CD4-positive, alpha-beta T cell treated with Interleukin-4 for 1 hour (primary cell): ENCODE measurements at places on chromosomes 12 and 14.

GRCh38 chr12:108432423-108433121 lies 82.5 kb upstream of the FICD start:
- no peak for DNase-seq

DNA sequence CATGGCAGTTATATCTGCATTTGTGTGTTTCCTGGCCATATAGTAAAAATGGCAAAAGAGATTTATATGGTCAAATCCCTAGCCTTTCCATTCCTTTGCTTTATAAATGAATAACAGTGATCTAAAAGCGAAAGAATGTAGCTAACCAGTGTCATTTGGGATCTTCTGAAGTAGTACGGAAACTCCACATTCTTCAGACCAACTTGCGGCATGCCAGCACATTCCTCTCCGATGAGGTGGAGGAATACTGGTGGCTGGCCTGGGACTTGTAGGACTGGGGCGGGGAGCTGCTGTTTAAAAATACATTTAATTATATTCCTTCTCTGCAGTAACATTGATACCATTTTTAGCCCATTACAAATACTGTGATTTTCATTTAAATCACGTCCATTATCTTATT lies 85.3 kb downstream of the SAMD4A start:
- no peak for DNase-seq

GRCh38 chr12:98606359-98606988 lies 13.0 kb downstream of the SLC25A3 start:
- no peak for DNase-seq

- no peak for DNase-seq
Observed at GRCh38 chr14:37579274-37579673, 15.8 kb downstream of the FOXA1 start.

DNA sequence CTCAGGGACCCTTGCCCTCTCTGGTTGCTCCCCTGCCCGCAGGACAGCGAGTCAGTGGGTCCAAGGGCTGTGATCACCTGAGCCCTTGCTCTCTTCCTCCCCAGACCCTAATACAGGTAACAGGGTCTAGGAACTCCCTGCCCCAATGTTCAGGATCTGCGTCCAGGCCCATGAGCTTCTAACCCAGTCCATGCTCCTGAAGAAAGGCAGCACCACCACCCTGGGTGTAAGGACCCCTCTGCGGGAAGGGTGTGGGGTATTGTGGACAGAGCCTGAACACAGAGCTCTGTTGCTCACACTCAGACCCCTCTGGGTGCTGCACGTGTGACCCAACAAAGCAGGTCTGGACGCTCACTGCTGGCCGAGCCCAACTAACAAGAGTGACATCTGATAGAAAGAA lies 18.3 kb downstream of the GLRX5 start:
- no peak for DNase-seq

- DNase-seq: no peak
Observed at GRCh38 chr12:480831-481816, 21.4 kb downstream of the B4GALNT3 start.

DNA sequence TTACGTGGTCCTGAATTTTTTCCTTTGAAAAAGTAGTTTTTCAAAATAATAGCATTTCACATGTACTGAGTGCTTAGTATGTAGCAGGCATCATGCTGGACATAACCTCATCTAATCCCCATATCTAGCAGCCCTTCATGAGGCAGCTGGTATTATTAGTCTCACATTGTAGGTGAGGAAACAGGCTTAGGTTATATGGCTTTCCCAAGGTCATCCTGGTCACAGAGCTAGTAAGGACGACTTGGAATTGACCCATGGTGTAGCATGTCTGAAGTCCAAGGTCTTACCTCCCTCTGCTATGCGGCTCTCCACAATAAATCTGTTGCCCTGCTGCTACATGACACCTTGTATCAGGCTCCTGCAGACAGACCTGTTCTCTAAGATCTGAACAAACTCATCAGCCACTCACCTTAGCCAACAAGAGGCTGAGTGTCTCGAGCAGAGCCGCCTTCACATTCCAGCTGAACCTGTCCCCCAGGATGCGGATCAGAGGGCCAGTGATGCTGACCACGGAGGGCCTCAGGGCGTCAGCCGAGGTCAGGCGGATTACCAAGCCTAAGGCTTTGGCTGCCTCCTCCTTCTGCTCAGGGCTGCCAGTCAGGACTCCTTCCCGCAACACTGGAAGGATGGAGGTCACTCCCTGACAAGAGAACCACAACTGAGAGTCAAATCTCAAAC lies 19.7 kb upstream of the RAB35 start:
- no peak for DNase-seq

GRCh38 chr14:97177016-97177415 lies 379.8 kb downstream of the VRK1 start:
- peak; percentile 66 for DNase-seq

GRCh38 chr14:96309133-96309895 lies 53.3 kb downstream of the BDKRB1 start:
- DNase-seq: no peak

DNA sequence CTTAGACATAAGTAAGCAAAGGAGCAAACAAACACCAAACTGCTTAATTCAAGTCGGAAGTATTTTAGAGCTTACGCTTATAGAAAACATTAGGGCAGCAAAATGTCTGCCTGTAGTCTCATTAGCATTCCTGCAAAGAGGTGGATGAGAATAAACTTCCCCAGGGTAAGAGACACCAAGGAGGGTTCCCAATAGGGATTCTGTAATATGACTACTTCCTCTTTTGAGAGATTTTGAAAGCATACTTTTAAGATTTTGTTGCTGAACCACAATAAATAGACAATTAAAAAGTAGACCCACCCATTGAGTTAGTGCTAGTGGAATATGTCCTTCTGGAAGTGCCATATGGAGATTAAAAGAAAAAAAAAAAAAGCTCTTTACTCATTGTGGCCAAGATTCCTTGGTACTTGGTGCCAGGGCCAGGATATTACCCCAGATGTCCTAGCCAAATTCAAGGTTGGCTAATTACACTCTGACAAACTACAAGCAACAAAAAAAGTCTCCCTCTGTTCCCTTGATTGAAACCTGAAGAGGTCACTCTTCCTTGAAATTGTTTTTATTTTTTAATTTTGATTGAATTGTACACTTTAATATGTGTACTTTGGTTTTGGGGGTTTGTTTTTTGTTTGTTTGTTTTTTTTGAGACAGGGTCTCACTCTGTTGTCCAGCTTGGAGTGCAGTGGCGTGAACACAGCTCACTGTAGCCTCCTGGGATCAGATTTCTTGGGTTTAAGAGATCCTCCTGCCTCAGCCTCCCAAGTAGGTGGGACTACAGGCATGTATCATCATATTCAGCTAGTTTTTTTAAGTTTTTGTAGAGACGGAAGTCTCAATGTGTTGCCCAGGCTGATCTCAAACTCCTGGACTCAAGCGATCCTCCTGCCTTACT lies 8.7 kb downstream of the CLIP1 start:
- DNase-seq: no peak

DNA sequence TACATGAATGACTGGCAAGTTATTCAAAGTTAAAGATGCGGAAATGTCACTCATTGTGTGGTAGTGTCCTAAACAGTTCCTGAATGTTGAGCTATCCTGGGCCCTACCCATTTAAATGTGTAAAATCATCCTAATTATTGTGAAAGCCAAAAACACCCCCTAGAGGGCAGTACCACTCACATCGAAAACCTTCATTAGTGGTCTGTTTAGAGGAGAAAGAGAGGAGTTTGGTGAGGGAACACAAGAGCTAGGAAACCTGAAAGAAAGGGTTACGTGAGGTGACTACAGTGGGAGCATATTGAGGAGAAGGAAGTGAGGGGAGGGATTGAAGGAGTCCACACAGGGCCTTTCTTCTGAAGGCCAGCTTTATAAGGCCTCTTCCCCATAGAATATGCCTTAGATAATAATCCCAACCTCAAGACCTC lies 2.5 kb upstream of the TEP1 start:
- DNase-seq: peak; percentile 71

DNA sequence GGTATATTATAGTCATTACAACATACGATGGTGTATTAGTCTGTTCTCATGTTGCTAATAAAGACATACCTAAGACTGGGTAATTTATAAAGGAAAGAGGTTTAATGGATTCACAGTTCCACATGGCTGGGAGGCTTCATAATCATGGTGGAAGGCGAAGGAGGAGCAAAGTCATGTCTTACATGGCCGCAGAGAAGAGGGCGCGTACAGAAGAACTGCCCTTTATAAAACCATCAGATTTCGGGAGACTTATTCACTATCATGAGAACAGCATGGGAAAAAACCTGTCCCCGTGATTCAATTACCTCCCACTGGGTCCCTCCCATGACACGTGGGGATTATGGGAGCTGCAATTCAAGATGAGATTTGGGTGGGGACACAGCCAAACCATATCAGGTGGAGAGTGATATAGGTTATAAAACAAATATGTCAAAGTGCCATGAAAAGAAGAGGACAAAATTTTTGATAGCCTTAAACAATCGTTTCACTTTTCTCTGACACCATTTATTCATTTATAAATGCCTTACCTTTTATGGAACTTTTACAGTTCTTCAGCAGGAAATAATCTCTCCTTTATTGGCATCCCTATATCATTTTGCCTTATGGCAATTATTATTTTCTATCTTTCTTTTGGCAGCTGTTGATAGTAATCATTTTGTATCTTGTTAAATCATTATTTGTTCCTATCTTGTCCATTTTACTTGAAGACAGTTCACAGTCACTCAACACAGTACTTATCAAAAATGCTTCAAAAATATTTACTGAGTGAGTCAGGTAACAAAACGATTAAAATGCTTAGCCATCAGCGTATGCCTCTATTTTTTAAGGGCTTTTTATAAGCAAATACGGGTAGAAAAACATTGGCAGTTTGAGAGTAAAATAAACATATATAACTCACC lies 196.0 kb downstream of the RAD51B start:
- no peak for DNase-seq

GRCh38 chr14:20424851-20425250 lies 11.1 kb downstream of the KLHL33 start:
- no peak for DNase-seq

GRCh38 chr14:76463105-76463504 lies 87.2 kb downstream of the ESRRB start:
- DNase-seq: no peak

DNA sequence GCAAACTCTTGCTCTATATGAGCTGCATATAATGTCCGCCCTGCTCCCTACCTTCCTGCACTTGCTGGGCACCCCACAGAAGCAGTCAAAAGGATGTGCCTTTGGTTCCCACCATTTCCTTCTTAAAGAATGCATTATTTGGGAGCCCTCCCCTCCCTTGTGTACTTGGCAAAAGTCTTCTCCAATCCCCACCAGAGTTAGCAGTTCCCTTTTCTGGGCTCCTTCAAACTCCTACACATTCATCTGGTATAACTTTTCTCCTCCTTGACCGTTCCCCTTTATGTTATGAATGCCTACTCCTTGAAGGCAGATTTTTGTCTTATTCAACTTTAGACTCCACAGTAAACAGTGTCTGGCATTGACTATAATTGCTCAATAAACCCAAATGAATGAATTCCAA lies 27.8 kb downstream of the AREL1 start:
- DNase-seq: no peak

- DNase-seq: no peak
Observed at GRCh38 chr12:46445093-46445492, 72.5 kb upstream of the SLC38A2 start.

DNA sequence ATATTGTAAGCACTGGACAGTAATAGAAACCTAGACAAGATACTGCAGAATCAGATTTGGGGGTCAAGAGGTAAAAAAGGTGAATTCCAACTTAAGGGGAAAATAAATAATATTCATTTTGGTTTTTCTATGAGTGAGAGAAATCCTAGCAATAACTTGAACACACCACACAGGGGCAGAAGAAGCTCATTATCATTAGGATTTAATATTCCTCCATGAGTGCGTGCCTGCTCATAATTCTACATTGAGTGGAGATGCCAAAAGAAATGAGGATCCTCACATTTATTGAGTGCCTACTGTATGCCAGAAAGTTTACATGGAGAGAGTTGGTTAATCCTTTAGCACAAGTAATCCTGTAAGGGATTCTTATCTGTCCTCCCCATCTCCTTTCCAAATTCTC lies 40.5 kb upstream of the C14orf132 start:
- no peak for DNase-seq

DNA sequence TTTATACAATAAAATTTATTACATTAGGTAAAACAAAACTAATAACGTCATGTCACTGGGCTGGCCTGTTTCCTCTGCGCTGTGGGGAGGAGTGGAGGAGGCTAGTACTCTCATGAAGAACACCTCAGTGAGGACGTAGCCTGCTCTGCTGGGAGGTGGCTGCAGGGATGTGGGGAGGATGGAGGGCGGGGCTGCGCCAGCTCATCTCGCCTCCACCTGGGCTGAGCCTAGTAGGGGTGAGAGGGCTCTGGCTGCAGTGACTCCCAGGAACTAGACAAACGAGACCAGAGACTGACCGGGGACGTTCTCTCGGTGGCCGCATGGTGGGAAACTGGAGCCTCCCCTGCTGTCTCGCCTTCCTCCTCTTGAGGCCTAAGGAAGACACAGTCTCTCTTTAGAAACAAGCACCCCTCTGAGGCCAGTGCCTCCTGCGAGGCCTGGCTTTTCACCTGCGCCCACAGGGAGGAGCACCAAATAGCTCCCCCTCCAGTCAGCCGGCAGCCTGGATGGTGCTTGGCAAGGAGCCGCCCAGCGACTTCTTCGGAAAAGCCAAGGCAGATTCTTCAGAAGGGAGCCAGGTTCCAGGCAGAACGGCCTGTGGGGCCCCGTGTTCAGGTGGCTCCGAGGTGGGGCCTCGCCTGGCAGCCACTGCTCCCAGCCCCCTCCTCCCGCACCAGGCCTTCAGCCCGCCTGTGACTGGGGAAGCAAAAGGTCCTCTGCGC lies 62.4 kb downstream of the PLEKHG3 start:
- DNase-seq: no peak

GRCh38 chr12:104490186-104490585 lies 33.4 kb downstream of the CHST11 start:
- no peak for DNase-seq

DNA sequence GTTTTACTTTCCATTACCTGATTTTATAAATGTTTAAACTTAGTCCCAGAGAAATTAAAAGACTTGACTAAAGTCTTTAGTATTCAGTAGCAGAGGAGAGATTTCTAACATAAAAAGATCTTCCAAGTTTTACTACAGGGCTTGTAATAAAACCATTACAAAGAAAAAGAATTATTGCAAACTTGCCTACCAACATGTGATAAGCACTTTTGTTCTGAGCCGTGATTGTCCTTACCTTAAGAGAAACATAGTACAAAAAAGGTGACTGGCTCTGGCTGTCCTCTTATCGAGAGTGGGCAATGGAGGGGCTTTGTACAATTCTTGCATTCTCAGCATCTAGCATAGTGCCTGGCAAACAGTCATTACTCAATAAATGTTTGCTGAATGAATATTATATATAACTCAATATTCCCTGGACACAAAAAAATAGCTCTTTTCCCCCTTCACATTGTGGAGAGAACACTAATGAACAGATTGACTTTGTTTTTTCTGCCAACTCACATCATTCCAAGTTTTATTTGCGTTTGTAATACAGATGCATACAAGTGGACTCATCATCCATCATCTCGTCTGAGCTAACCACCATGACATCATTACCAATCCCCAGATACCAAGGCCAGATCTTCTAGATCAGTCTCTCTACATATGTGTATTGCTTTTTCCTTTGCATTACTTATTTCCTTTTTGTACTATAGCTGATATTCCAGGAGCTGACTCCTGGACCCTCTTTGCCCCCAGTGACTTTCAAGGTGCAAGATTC lies 192.8 kb upstream of the EEA1 start:
- DNase-seq: no peak
